ENCODE measurements at places on chromosomes 12 and 14.

DNA sequence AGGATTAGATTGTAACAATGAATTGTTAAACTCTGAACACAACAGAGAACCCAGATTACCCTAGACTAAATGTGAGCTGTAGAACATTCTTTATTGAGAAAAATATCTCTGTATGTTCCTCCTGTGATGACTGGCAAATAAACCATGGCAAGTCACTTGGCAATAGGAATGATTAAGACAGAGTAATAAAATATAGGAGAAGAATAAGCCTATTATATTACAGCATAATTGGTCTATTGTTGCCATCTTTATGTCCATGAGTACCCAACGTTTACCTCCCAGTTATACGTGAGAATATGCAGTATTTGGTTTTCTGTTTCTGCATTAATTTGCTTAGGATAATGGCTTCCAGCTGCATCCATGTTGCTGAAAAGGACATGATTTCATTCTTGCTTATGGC, 211.2 kb upstream of the AVPR1A start:
- DNase-seq, result no peak

DNA sequence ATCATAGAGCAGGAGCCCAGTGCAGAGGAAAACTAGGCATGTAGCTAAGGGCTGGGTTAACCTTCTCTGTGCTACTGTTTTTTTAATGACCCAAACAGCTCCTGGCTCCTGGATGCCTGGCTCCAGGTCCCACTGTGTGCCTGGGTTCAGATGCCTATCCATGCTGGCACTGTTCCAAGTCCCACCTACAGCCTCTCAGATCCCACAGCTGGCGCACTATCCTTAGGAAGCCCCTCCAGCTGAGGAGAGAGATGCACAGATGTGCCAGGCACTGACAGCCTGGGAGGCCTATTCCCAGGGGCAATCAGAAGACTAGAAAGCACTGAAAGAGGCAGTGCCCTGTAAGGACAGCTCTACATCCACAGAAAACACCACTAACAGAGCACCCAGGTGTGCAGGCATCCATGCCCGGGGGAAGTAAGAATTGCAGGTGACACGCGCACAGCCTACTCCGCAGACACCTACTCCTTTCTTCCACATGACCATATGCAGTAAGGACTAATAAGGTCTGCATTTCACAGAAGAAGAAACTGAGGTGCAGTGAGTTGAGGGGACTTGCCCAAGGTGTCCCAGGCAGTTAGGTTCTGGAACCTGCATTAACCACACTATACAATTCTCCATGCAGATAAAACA, 51.2 kb downstream of the PITPNM2 start:
- DNase-seq, result no peak

DNA sequence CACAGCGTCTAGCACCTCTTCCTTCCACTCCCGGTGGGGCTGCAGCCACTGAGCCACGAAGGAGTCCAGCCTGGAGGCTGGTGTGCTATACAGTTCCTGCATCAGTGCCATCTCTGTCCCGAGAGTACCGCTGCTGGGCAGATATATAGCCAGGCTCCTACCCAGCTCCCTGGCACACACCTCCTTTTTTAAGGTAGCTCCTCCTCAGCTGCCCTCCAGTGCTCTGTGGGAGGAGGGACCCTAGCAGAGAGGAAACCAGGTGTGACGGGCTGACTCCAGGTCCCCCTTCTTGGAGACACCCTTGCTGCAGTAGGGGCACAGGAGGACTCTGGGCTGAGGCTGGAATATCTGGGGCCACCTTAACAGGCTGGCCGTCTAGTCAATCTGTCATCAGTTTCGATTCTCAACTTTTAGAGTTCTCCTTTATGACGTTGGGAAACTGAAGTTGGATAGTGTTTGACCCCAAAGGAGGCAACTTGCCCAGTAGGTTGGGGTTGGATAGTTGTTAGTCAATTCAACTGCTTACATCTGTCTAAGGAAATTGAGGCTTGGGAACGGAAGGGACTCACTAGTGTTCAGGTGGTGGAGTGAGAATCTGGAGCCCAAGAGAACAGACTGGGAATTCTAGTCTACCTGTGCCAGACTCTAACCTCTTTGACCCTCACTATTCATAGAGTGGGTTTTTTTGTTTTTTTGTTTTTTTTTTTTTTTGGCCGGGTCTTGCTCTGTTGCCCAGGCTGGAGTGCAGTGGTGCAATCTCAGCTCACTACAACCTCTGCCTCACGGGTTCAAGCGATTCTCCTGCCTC, at the start of gene OASL:
TSS of gene OASL (minus strand) at position 386 of the 808 bp plus-strand sequence. CDS start at position 111, 275 bp downstream.
- DNase-seq, result peak; percentile 66

DNA sequence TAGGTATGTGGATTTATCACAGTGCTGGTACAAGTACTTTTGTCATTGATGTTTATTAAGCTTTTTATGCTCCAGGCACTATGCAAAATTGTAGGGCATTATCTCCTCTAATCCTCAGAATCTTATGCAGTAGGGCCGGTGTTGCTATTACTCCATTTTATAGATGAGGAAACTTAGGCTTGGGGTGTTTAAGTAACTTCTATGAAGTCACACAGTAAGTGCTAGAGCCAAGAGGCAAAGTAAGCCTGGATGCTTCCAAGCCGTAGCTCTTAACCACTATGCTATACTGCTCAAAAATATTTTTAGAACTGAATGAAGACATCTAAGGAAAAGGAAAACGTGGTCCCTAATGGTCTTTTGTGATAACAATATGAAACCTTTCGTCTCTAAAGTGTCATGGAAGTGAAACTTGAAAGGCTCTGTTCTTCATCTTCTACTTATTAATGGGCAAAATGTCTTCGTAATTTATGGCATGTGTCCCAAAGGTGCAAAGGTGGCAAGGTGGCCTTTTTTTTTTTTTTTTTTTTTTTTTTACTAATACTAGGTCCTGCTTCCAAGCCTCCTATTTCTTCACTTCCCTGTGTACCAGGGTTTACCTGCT, 85.2 kb downstream of the ETV6 start:
- DNase-seq, result no peak

DNA sequence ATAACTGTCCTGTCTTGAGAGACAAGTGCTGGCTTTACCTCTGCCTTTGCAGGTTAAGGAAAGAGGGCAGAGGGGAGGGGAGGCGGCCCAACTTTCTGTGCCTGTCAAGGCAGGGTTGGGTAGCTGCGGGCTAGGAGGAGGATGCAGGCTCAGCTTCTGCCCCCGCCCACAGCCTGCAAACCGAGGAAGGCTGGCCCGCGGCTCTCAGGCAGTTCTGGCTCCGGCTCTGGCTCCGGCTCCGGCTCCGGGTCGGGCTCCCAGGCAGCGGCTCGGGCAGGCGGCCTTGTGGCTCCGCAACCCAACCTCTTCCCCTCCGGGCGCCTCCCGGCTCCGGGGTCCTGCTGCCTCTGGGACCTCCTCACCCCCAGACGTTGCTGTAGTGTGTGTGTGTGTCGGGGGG, 92.9 kb downstream of the TMEM30B start:
- peak; percentile 1 for DNase-seq

- DNase-seq, result no peak
Measured at GRCh38 chr12:103881261-103881660, 40.2 kb upstream of the NT5DC3 start.

DNA sequence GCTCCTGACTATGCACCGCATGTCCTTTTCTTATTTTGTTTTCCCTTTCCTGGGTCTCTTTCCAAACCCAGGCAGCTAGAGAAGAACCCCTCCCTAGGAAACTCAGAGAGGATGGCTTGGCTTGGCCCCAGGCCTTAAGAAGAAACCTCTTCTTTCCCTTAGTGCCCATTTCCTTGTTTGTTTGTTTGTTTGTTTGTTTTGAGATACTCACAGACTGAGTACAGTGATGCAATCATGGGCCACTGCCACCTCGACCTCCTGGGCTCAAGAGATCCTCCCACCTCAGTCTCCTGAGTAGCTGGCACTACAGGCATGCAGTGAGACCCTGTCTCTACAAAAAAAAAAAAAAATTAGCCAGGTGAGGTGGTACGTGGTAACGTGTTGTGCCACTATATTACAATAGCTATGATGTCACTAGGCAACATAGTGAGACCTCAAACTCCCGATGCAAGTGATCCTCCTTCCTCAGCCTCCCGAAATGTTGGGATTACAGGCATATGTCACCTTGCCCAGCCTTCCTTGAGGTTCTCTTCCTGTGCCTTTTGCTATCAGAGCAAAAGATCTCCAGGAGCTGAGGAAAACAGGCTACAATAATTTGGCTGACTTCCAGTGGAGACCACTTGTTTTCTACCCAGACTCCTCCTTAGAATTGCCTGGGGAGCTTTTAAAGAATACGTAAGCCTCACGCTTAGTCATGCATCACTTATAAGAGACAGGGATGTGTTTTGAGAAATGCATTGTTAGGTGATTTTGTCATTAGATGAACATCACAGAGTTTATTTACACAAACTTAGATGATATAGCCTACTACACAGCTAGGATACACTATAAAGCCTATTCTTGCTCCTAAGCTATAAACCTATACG, 34.5 kb upstream of the LGALS3 start:
- no peak for DNase-seq

- no peak for DNase-seq
Measured at GRCh38 chr14:81062816-81063215, 107.4 kb downstream of the TSHR start.
